ENCODE measurements at places on chromosomes 1 and 21. TPM values are rescaled to one million over a fixed set of nuclear protein-coding genes. Genes with fewer than 3 reads are reported as not detected.
A peak's percentile ranks its signal among the peaks of the same experiment; 100 is the strongest.

Gene CCDC24
- total RNA-seq, result 3.2 TPM

Gene SLAMF9
- total RNA-seq, result not detected

Gene CHODL
- total RNA-seq, result 176 TPM

DNA sequence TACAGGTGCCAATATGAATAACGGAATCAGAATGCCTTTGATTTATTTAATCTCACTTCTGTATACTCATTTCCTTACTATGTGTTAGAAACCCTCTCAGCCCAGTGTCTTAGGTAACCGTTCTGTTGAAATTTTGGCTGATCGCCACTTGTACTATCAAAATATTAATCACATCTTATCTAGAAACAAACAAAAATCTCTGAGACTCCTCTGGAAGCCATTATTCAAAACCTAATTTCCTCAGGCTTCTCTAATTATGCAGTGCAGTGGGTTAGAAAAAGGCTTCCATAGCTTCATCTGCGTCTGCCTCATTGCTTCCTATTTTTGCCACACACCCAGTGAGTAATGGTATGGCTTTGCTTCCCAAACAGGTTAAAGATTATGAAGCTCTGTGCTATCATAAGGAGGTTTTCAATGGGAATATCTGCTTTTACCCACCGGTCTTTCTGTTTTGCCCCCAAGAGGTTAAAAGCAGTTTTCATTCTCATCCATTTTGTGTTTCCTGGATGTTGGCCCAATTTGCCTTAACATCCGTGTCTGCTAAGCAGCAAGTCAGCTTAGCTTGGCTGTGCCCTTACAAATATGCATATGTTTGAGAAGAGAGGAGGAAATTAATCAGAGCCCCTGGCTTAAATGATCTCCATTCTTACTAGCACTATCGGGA, 129.6 kb downstream of the RYR2 start:
- DNase-seq, result peak; percentile 71

DNA sequence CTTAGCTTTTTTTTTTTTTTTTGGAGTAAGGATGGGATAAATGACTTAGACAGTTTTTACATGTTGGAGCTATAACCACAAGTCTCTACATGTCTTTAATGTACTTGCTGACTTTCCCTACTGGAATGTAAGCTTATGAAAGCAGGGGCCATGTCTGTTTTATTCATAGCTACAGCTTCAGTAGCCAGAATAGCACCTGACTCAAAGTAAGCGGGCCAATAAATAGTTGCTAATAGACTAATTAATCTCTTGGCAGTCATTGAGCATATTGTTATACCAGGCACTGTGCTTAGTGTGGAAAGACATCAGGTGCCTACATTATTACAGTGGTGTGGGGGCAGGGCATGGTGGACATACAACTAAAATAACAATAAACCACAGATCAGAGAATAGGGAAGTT, 84.4 kb upstream of the HOOK1 start:
- DNase-seq, result peak; percentile 46

GRCh38 chr1:79988401-79988800, 981.9 kb upstream of the ADGRL4 start:
- no peak for DNase-seq

GRCh38 chr1:226702957-226703831, 35.9 kb downstream of the ITPKB start:
- peak; percentile 90 for DNase-seq

DNA sequence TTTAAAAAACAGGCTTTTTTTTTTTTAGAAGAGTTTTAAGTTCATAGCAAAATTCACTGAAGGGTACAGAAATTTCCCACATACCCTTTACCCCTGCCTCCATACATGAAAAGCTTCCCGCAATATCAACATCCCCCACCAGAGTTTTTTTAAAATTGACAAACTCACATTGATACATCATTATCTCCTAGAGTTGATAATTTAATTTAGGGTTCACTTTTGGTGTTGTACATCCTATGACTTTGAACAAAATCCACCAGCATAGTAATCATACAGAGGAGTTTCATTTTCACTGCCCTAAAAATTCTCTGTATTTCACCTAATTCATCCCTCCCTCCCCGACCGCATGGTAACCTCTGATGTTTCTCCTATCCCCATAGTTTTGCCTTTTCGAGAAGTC, 53.6 kb upstream of the KCNK2 start:
- DNase-seq, result no peak

DNA sequence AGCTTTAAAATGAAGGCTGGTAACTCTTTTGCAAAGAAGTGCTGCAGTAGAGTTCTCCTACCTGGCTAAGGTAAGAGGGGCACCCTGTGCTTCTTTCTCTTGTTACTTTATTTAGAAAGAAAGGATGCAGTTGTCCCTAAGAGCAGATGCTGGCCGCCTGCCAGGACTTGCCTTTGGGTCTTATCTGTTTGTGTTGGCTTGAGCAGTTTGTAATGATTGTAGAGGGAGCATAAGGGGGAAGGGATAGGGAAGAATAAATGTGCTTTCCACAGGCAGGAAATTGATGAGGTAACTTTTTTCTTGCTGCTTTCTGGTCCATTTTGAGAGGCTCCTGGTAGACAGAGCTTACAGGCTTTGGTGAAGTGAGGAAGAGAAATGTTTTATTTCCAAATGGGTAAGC, 229.6 kb downstream of the HHAT start:
- peak; percentile 47 for DNase-seq

GRCh38 chr1:154320882-154321608, at the start of gene AQP10:
AQP10 (plus strand) TSS chr1:154321093; CDS start chr1:154321156, 63 bp downstream.
- no peak for DNase-seq

DNA sequence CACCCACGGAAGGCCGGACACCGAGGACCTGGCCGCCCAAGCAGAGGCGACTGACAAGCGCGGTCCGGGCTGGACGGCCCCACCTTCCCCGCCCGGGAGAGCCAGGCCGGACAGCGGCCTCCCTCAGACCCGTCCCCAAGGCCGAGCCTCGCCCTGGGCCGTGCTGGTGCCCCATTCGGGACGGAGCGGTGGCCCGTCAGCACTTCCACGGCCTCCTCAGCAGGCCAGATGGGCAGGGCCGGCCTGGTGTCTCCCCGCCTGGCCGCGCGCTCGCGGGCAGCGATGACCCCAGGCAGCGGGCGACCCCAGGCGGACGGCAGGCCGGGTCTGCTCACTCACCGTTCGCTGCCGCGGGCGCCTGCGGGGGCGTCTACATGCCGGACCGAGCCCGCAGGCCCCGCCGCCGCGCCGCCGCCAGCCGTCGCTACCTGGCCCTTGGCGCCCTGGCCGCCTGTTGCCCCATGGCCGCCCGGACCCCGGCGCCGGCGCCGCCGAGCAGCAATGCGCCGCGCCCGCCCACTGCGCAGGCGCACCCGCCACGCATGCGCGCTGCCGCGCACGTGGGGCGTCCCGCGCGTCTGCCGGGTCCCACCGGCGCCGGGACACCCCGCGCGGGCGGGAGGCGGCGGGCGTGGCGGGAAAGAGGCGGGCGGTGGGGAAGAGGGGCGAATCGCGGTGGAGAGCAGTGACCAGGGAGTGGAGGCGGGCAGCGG, at the start of gene NADK:
Gene NADK (minus strand): TSS at position 521 of the 713 bp plus-strand sequence. CDS start 13,064 bp downstream, outside the sequence.
- peak; percentile 77 for DNase-seq

GRCh38 chr1:234907208-234907939, 221.3 kb downstream of the TOMM20 start:
- DNase-seq, result no peak

DNA sequence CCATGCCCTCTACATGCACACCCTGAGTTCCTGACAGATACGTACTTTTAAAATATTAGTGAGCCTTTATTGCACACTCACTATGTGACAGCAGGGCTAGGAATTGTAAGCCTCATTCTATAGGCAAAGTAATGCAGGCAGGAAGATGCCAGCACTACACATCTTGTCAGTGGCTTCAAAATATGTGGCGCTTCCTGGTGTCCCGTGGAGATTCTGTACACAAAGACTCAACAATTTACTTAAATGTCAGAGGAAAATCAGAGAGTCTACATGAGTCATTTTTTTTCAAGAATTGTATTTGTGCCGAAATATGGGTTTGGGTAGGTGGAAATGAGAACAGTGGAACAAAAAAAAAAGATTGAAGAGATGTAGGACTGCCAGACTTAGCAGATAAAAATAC, 27.6 kb downstream of the RNASEL start:
- no peak for DNase-seq

DNA sequence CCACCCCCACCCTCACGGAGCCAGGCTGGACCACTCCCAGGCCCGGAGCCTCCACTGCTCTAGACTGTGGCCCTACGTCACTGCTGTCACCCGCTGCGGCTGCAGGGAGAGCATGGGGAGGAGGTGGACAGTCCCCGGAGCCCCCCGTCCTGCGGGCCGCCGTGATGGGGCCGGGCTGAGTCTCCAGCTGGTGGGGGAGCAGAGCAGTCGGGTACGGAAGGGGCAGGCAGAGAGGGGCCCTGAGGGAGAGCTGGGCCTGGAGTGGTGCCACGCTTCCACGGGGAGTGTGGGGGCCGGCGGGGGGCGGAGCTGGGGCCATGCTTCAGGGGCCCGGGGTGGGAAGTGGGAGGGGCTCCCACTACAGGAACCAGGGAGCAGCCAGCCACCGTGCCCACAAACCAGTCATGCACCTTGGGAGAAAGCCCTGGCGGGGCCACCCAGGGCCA, 98.9 kb upstream of the KCNK1 start:
- no peak for DNase-seq

DNA sequence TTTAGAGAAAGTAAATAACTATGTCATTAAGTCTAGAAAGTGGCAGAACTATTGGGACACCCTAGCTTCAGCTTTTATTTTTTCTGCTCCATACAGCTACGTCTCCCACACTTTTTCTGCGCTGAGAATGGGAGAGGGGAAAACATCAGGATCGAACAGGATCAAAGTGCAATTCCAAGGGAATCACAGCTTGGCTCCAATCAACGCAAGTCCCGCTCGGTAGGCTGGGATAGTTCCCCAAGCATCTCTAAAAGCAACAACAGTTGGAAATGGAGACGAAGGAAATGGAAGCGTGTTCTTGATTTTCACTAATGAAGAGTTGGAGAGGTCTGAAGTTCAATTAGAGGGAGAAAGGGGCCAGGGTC, 536 bp downstream of the HMGCL start:
- DNase-seq, result no peak

GRCh38 chr1:100786870-100787269, 67.3 kb downstream of the VCAM1 start:
- DNase-seq, result no peak

DNA sequence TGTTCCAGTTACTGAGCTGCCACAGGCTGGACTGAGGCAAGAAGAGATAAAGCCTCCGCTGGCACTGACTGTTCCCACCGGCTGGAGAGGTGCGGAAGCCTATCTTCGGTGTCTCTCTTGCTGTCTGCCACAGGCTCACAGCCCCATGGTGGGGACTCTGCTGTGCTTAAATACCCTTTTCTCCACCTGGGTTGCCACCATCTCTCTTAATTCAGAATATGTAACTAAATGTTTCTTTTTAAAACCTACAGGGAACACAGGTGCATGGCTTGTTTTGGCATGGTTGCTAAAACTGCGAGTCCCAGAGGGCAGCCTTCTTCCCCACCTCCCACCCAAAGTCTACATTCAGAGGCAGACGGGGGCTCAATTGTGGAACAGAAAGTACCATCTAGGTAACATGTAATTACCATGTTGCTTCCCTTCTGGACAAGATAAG, 8.1 kb upstream of the LBR start:
- DNase-seq, result no peak

DNA sequence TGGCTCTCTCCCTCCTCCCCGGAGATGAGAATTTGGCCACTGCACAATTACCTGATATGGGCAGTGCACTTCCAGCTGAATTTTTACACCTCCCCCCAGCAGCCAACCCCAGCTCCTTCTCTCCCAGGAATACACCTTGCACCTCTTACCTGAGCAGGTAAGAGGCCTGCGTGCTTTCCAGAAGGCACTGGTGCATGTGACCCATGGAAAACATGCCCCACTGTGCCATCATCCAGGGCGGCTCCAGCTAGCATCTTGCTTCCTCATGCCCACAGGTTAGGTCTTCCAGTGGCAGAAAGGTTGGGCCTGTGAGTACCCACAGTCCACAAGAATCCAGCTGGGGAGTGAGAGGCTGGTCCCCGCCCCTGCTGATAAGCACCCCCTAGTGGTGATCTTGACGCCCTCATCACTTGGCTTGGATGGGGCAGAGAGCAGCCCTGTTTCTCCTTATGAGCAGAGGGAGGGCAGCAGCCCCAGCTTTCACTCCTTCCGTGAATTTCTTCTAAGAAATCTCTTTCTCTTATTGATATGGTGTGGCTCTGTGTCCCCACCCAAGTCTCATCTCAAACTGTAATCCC, 57.8 kb downstream of the EDARADD start:
- no peak for DNase-seq

Data from tongue (tissue), 3 donors.